ENCODE measurements at places on chromosomes 12 and 14. TPM values are rescaled to one million over a fixed set of nuclear protein-coding genes. Genes with fewer than 3 reads are reported as not detected.

GRCh38 chr12:54000116-54001114 is at the start of gene HOXC9:
TSS of gene HOXC9 (plus strand) at chr12:54000161. CDS start at chr12:54000189, 28 bp downstream.
- H3K4me1 ChIP-seq = peaks cover 15% of the 10 kb centered on the region
- peaks cover 70% of the 10 kb centered on the region for H3K27me3 ChIP-seq
- peak within 1 kb of the TSS; percentile 25 for H3K4me3 ChIP-seq
- H3K36me3 ChIP-seq = no peaks in the 10 kb centered on the region
- no peak for DNase-seq
- H3K27ac ChIP-seq = no peak within 1 kb of the TSS

Gene OVCH1
- not detected for total RNA-seq

GRCh38 chr14:72023128-72024042 is 91.2 kb downstream of the RGS6 start:
- no peak overlapping the region for H3K4me3 ChIP-seq
- H3K36me3 ChIP-seq = no peaks in the 10 kb centered on the region
- H3K27ac ChIP-seq = no peak overlapping the region

Gene STAT2
- 104 TPM for total RNA-seq

GRCh38 chr14:23570806-23571483 is 3.4 kb upstream of the AP1G2 start:
- peaks cover 18% of the 10 kb centered on the region for H3K4me1 ChIP-seq
- H3K36me3 ChIP-seq = no peaks in the 10 kb centered on the region

Gene GPR84
- total RNA-seq = 23.5 TPM

Gene ATF7
- 36.4 TPM for total RNA-seq

Gene RND1
- 3.4 TPM for total RNA-seq

Gene HOXC13
- total RNA-seq = not detected

DNA sequence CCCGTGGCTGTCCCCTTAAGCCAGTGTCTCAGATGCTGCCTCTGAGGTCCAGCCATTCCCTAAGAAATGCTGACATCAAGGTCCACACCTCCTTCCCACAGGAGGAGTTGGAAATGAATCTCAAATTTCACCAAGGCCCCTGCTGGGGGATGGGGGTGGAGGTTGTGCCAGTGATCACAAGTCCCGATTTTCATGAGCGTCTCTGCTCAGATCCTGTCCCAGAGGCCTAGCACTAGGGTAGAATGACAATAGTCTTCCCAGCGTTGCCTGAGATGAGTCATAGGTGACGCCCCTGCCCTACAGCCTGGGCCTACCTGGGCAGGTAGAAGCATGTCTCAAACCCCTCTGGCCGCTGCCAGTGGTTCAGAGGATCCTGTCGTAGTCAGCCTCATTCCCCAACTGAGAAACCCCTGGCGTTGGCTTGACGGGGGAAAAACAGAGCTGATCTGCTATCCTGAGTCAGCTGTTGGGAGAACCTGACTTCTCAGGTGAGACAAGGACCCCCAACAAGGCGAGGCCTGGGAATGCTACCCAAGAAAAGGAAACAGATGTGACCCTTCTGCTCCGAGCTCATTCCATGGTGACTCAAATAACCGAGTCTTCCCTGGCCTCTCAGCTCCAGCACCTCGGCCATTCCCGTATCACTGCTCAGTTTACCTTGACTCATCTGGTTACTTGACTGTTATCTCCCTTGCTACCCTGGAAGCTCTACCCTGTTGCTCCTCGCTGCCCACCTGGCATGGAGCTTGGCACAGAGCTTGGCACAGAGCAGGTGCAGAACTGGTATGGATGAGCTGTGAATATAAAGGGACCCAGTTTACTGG is 21.8 kb upstream of the SPPL3 start:
- no peaks in the 10 kb centered on the region for H3K36me3 ChIP-seq
- H3K27me3 ChIP-seq = no peaks in the 10 kb centered on the region
- DNase-seq = no peak

- no peaks in the 10 kb centered on the region for H3K36me3 ChIP-seq
- H3K27ac ChIP-seq = no peak overlapping the region
- no peaks in the 10 kb centered on the region for H3K4me1 ChIP-seq
- DNase-seq = no peak
- H3K4me3 ChIP-seq = no peak overlapping the region
These were observed 44.4 kb downstream of the TBX5 start for GRCh38 chr12:114361545-114361944.

- peaks cover 11% of the 10 kb centered on the region for H3K27me3 ChIP-seq
- no peak overlapping the region for H3K4me3 ChIP-seq
- H3K27ac ChIP-seq = no peak overlapping the region
- H3K36me3 ChIP-seq = no peaks in the 10 kb centered on the region
- DNase-seq = no peak
These were observed 126.6 kb downstream of the LLPH start for GRCh38 chr12:66003951-66004350.

Gene IRF9
- total RNA-seq = 227 TPM

DNA sequence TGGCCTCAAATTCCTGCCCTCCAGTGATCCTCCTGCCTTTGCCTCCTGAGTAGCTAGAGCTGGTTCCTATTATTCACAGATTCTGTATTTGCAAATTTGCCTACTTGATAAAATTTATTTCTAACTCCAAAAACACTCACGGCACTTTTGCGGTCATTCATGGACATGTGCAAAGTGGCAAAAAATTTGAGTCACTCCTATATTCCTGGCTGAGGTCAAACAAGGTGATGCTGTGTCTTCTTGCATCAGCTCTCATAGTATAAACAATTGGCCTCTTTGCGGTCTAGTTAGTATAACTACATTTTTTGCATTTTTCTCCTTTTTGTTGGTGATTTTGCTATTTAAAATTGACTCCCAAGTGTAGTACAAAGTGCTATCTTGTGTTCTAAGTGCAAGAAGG is 24.7 kb downstream of the ATF1 start:
- no peak overlapping the region for H3K27ac ChIP-seq
- H3K27me3 ChIP-seq = no peaks in the 10 kb centered on the region
- no peak for DNase-seq
- no peak overlapping the region for H3K4me3 ChIP-seq
- peaks cover 11% of the 10 kb centered on the region for H3K36me3 ChIP-seq
- H3K4me1 ChIP-seq = peaks cover 25% of the 10 kb centered on the region

Gene FGF23
- not detected for total RNA-seq

Gene CD4
- 5.4 TPM for total RNA-seq

Gene DBX2
- not detected for total RNA-seq

Gene DNAAF2
- total RNA-seq = 11.9 TPM

Gene EEF1AKMT3
- total RNA-seq = 3.2 TPM

Gene RGS6
- total RNA-seq = not detected

DNA sequence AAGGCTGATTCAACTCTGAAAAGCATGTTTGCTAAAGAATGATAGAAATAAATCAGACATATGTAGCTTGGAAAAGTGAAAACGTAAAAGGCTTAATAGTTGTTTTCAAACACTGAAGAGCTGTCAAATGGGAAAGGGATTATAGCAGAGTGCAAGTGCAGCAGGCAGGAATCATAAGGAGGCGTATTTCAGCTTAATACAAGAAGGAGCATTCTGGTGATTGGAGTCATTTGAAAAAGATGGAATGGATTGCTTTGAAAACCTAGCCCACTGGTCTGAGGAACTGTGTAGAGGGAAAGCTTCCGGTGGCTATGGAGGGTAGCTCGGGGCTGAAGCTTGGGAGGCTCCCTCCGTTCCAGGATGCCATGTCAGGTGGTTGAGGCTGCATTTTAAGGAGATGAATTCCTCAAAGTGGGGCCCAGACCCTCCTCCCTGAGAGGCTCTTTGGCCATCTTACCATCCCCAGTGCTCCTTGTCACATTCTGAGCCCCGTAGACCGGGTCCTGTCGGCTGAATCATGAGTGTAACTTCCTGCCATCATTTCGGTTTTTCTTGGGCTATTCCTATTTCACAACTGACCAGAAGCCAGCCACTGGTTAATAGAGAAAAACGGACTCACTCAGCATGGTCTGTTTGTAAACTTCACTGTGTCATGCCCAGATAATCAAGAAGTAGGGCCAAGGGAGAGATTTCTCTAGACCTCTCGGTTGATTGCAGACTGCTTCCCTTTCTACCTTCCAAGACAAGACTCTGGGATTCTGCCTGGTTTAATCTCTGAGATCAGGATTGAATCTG is 6.5 kb downstream of the WNT5B start:
- H3K27me3 ChIP-seq = peaks cover 40% of the 10 kb centered on the region
- no peak overlapping the region for H3K4me3 ChIP-seq
- no peak for DNase-seq
- no peaks in the 10 kb centered on the region for H3K36me3 ChIP-seq

GRCh38 chr12:1808036-1808797 is 12.1 kb upstream of the LRTM2 start:
- H3K4me1 ChIP-seq = peaks cover 34% of the 10 kb centered on the region
- H3K27ac ChIP-seq = peak overlapping the region; percentile 67
- H3K27me3 ChIP-seq = no peaks in the 10 kb centered on the region
- peak overlapping the region; percentile 49 for H3K4me3 ChIP-seq
- no peaks in the 10 kb centered on the region for H3K36me3 ChIP-seq

- H3K4me1 ChIP-seq = no peaks in the 10 kb centered on the region
- H3K27me3 ChIP-seq = no peaks in the 10 kb centered on the region
- no peak for DNase-seq
- H3K4me3 ChIP-seq = no peak overlapping the region
These were observed 269.4 kb upstream of the ALG10 start for GRCh38 chr12:33752854-33753253.

Gene TAS2R19
- total RNA-seq = 11.7 TPM

Gene CRACR2A
- 134 TPM for total RNA-seq

DNA sequence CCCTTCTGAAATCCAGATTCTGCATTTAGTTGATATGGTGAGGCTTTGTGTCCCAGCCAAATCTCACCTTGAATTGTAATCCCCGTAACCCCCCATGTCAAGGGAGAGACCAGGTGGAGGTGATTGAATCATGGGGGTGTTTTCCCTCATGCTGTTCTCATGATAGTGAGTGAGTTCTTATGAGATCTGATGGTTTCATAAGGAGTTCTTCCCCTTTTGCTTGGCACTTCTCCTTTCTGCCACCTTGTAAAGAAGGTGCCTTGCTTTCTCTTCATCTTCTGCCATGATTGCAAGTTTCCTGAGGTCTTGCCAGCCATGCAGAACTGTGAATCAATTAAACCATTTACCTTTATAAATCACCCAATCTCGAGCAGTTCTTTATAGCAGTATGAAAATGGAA is 23.1 kb upstream of the C12orf42 start:
- no peaks in the 10 kb centered on the region for H3K36me3 ChIP-seq
- DNase-seq = no peak
- H3K27me3 ChIP-seq = no peaks in the 10 kb centered on the region

DNA sequence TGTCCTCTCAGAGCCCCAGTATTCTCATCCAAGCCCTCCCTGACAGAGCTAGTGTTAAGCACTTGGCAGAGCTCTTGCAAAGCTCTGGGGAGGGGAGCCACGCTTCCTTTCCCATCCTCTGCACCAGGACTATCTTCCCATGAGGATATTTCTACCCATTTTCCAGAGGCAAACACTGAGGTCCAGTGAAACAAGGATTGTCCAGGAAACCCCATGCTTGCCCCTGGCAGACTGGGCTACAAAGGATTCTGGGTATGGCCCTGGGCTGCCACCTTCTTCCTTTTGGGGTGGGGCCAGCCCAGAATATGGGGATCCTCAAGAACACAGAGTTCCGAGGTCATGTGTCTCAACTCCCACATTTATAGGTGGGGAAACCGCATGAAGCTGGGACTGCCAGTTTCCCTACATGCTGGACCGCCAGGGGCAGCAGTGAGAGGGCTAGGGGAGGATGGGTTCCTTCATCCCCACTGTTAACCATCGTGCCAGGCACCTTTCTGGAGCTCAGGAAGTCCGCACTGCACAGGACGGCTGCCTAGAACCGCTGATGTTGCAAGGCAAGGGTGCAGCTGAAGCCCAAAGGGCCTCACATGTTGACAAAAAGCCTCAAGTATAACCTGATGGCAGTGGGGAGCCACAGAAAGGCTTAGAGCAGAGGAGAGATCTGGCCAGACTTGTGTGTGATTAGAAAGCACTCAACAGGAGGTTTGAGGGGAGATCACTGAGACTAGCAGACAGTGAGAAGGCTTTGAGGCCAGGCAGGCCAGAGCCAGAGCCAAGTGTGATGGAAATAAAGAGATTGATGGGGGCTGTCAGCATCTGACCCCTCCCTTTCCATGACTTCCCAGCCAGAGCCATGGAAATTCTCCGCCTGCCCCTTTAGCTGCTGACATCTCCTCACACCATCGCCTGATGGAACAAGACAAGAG is 5.5 kb upstream of the CCDC85C start:
- H3K27me3 ChIP-seq = peaks cover under 1% of the 10 kb centered on the region
- no peak overlapping the region for H3K4me3 ChIP-seq
- H3K36me3 ChIP-seq = no peaks in the 10 kb centered on the region
- no peak overlapping the region for H3K27ac ChIP-seq
- H3K4me1 ChIP-seq = peaks cover 8% of the 10 kb centered on the region
